ENCODE measurements at places on chromosomes 11 and 22.

DNA sequence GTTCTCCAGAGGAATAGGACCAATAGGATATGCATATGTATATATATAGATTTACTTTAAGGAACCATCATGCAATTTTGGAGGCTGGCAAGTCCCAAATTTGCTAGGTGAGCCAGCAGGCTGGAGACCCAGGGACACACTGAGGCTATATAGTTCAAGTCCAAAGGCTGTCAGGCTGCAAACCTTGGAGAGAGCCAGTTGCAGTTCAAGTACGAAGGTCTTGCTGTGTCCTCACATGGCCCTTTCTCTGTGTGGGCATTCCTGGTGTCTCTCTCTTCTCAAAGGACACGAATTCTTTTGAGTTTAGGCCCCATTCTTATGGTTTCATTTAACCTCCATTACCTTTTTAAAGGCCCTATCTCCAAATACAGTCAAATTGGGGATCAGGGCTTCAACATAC lies 134.4 kb upstream of the SORL1-AS1 start:
- no peak for DNase-seq

DNA sequence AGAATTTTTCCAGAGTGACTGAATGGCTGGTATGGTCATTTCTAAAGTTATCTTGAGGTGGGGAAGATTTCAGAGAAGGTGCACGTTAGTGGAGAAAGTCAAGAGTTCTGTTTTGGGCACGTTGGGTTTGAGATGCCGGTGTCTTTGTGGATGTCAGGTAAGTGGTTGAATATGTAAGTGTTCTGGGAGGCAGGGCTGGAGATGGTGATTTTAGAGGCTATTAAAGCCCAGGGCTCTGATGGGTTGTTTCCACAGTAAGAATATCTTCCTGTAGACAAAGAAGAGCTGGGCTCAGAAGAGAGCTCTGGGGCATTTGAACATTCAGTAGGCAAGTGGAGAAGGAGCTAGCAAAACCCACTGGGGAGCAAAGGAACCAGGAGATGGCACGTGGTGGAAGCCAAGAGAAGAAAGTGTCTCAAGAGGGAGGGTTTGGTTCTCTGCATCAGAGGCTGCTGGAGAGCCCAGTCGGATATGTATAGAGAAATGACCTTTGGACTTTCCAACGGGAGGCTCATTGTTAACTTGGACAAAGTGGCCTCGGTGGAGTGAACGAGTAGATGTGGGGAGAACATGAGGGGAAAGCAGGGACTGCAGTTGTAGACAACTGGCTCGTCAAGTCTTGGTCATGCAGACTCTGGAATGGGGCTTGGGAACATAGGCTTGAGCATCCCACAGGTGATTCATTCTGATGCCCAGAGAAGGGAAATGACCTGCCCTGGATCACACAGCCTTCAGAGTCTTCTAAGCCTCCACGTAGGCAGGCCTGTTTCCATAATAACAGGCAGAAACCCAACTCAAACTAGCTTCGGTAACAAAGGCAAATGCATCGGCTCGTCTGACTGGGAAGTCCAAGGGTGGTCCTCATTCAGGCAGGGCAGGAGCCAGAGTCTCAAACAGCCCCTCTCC lies 98.4 kb upstream of the PARVA start:
- DNase-seq, result no peak

- no peak for DNase-seq
These were observed 37.8 kb downstream of the PGR start for GRCh38 chr11:101091781-101092180.

GRCh38 chr22:24601217-24602104 lies 1.5 kb upstream of the GGT1 start:
- no peak for DNase-seq

- DNase-seq, result no peak
These were observed 81.5 kb downstream of the STK33 start for GRCh38 chr11:8512547-8512946.

DNA sequence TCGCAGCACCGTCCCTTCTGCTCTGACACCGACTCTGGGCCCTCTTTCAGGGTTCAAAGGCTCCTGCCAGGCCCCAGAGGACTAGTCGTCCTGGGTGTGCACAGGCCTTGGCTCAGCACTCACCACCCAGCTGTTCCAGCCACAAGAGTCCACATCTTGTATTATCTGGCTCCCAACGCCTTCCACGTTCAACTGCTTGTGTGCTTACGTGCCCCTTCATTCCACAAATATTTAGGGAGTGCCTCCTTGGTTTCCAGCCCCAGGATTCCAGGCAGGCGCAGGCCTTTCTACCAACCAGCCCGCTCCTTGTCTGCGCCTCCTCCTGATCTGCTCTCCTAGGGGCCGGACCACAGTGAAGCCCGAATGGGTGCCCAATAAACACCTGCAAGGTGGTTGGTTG lies 70.9 kb downstream of the SCUBE1 start:
- no peak for DNase-seq

DNA sequence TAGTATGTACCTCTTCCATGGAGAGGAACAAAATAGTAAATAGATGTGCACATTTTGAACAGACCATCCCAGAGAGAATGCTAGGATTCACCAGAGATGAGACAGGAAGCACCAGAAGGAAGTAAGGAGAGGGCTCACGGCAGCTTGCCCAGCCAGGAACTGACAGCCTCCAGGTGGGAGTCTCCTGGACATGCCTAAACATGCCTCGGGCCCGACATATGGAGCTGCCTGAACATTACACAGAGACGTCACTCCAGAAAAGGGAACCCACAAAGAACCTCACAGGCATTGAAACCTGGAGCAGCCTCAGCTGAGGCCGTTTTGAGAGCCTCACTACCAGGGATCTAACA lies 67.4 kb downstream of the BRD1 start:
- DNase-seq, result no peak

- no peak for DNase-seq
These were observed 108.1 kb downstream of the MORC2 start for GRCh38 chr22:30860176-30861105.

DNA sequence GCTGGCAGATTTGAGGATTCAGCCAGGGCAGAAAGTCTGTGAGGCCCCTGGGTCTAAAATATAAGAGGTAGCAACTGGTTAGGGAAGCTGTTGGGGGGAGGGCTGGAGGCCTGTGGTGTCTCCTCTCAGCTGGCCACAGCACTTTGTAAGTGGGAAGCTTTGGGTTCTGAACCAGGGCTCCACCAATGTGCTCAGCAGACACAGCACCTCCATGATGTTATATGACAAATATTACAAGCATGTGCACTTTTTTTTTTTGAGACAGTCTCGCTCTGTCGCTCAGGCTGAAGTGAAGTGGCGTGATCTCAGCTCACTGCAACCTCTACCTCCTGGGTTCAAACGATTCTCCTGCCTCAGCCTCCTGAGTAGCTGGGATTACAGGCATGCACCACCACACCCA lies 8.0 kb downstream of the ARHGAP1 start:
- DNase-seq, result no peak

DNA sequence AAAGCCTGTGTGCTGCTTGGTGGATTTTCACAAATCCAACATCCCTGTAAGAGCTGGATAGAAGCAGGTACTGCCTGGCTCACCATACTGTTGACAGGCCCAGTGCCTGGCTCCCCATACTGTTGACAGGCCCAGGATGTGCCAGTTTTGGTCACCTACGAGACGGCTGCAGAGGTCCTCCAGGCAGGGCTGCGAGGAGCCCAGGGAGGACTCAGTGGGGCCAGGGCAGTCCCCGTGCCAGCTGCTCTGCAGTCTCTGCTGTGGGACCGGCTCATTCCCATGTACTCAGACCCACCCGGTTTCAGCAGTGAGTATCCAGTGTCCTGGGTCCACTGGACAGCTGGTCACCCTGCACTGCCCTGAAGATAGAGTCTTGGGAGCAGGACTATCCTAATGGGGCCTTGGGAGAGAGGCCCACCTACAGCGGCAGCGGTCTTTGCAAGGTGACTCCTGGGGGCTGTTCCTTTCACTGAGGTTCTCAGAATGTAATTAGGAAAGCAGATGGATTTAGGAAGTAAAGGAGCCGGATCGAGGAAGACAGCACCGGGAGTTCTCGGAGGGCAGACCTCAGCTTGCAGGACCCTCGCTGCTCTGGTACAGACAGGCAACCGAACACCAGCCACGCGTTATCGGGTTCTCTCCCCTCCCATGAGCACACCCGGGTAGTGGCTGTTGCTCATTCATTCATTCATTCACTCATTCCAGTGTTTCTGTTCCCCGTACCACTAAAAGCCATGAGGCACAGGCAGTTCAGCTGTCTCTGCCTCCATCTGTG lies 106.1 kb downstream of the CTTN start:
- no peak for DNase-seq

- DNase-seq, result no peak
These were observed 4.6 kb downstream of the LGALS12 start for GRCh38 chr11:63510360-63511047.

DNA sequence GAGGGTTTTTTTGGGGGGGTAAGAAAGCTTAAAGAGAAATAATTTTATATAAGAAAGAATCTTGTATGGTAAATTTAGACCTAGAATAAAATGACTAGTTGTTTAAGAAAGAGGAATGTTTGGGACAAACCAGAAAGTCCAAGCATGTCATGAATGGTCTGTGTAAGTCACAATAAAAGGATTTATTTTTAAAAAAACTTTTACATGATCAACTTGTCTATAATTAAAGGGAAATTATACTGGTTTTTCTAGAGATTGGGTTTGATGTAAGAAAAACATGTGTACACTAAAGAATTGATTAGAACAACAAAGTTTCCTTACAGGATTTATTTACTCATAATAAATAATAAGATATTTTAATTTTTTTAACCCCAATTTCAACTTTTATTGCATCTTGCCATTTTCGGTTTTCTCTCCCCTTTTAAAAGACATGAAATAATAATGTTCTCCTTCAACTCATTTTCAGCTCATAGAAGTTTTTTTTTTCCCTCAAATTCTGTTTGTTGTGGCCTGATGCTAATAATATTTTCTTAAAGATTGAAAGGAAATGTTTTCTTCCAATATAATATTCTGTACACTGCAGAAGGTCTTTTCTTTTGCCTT lies 35.4 kb upstream of the INCENP start:
- no peak for DNase-seq

DNA sequence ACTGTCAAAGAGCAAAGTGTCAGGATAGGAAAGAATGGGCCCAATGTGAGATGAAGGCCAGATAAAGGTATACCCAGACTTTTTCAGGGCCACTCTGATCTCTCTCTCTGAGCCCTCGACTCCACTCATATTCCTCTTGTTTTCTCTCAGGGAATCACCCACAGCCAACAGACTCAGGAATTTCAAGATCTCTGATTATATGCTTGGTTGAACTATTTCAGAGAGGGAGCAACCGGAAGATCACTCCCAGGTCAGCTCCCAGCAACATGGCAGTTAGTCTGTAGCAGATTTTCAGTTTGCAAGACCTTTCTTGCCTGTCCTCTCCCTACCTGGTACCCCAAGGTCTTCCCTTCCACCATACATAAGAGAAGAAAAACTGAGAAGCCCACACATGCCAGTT lies 102.5 kb downstream of the C11orf58 start:
- no peak for DNase-seq

DNA sequence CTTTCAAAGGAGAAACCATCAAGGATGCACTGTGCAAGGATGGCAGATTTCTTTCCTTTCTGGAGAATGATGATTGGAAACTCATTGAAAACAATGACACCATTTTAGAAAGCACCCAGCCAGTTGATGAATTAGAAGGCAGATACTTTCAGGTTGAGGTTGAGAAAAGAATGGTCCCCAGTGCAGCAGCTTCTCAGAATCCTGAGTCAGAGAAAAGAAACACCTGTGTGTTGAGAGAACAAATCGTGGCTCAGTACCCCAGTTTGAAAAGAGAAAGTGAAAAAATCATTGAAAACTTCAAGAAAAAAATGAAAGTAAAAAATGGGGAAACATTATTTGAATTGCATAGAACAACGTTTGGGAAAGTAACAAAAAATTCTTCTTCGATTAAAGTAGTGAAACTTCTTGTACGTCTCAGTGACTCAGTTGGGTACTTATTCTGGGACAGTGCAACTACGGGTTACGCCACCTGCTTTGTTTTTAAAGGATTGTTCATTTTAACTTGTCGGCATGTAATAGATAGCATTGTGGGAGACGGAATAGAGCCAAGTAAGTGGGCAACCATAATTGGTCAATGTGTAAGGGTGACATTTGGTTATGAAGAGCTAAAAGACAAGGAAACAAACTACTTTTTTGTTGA lies 9.8 kb downstream of the FAM111A start:
- no peak for DNase-seq

DNA sequence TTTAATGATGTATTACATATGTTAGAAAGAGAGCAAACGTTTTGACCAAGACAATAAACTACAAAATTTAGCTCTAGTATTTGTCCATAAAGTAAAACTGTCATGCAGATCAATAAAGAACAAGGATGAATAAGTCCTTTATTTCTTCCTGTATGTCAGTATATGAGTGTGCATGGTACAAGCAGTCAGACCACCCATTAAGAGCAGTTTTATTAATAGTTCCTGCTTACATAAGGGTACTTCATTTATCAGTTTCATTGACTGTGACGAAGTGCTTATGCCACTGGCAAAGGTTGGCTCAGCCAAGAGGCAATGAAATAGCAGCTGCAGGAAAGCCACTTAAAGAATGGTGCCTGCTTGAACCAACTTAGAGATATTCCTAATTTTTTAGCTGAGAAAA lies 913.0 kb upstream of the CNTN5 start:
- no peak for DNase-seq

DNA sequence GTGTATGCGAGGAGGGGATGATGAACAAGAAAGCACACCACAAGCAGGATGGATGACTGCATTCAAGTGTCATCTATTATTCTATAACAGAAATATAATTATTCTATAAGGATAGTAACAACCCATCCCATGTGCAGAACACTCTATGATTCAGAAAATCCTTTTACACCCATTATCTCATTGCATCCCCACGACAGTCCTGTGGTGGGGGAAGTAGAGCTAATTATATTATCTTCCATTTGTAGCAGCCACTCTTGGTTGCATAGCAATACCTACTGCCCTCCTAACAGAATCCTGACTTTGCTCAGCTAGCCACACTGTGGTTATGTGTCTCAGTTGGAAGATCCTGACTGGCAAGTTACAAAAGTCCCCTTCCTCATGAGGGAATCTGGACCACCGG lies 406.5 kb upstream of the NARS2 start:
- DNase-seq, result no peak

GRCh38 chr22:44701187-44701790 lies 715 bp upstream of the PRR5 start:
- no peak for DNase-seq
